Stimulated activated CD8-positive, alpha-beta memory T cell treated with anti-CD3 and anti-CD28 coated beads, Interleukin-2, amount 100 ng/mL, for 1 hour (primary cell): ENCODE measurements at places on chromosomes 5 and 9.

GRCh38 chr9:76894198-76894597 lies 11.7 kb downstream of the PRUNE2 start:
- no peak for DNase-seq

GRCh38 chr5:14078716-14079115 lies 64.4 kb upstream of the TRIO start:
- DNase-seq, result no peak

GRCh38 chr5:141883184-141883891 lies 5.1 kb upstream of the PCDH1 start:
- DNase-seq, result no peak

DNA sequence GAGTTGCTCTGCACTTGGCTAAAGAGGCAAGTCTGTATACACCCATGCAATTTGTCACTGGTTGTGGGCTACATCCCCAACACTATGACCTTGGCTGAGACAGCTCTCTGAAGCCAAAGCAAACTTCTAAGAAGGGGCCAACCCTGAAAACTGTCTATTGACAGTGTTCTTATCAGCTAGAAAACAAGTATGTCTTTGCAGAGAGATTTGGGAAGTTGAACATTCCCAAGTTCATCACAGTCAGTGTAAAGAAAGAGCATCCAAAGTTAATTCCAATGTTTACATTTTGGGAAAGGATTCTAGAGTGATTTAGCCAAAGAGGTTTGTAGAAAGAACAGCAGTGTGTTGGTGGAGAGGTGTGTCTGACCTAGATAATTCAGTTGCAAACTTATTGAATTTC lies 711.1 kb upstream of the CHD1 start:
- DNase-seq, result no peak

DNA sequence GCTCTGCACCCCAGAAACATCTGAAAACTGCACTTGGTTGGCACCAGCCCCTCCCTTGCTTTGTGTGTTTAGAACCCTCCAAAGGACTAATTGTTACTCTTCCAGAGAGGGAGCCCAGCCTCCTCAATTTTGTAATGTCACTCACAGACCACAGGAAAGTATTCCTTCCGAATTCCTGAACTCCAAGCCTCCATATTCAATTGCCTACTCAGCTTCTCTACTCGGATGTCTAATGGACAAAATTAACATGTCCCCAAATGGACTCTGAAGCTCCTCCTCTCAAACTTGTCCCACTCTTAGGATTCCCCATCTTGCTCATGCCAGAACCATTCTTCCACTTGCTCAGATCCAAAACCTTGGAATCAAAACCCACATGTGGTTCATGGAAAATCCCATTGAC lies 3.9 kb upstream of the TMEM171 start:
- no peak for DNase-seq

GRCh38 chr9:22790329-22790728 lies 343.7 kb downstream of the DMRTA1 start:
- no peak for DNase-seq
